ENCODE measurements at places on chromosomes 2 and 18.

DNA sequence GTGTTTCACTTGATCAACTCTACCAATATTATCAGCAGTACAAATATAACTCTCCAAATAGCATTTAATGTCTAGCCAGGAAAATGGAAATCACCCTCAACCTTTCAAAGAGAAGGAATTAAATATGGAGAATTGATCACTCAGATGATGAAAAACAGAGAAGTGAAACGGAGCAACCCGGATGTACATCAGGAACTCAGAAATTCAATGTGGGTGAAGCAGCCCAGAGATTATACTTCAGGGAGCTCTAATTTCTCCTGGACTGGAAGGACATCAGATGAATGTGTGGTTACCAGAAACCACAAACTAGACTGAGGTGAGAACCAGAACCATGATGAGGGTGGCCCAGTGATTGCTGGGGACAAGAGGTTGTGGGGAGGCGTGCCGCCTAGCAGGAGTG is 35.5 kb upstream of the COBLL1 start:
- H3K27ac ChIP-seq, result no peak overlapping the region
- H3K36me3 ChIP-seq, result no peaks in the 10 kb centered on the region
- no peaks in the 10 kb centered on the region for H3K27me3 ChIP-seq
- H3K4me1 ChIP-seq, result no peaks in the 10 kb centered on the region
- no peak overlapping the region for H3K4me3 ChIP-seq

DNA sequence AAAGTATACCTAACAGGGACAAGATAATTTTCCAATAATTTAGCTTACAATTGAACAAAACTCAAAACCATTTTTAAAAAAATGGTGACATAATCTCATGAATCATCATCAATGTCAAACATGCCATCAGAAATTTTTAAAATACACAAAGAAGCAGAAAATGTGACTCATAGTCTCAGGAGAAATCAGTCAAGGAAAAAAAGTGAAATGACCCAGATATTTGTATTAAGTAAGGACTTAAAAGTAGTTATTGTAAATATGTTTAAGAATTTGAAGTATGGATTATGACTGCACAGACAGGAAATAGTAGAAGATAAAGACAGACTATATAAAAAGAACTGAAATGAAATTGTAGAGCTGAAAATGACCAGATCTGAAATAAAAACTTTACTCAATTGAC is 473.9 kb upstream of the SYT4 start:
- no peaks in the 10 kb centered on the region for H3K27me3 ChIP-seq
- no peaks in the 10 kb centered on the region for H3K36me3 ChIP-seq
- H3K4me1 ChIP-seq, result no peaks in the 10 kb centered on the region
- no peak overlapping the region for H3K27ac ChIP-seq
- no peak overlapping the region for H3K4me3 ChIP-seq
- DNase-seq, result no peak

GRCh38 chr2:31317396-31317795 is 83.4 kb downstream of the EHD3 start:
- H3K27ac ChIP-seq, result no peak overlapping the region
- no peak for DNase-seq
- peaks cover 21% of the 10 kb centered on the region for H3K4me1 ChIP-seq
- no peak overlapping the region for H3K4me3 ChIP-seq
- H3K36me3 ChIP-seq, result no peaks in the 10 kb centered on the region

DNA sequence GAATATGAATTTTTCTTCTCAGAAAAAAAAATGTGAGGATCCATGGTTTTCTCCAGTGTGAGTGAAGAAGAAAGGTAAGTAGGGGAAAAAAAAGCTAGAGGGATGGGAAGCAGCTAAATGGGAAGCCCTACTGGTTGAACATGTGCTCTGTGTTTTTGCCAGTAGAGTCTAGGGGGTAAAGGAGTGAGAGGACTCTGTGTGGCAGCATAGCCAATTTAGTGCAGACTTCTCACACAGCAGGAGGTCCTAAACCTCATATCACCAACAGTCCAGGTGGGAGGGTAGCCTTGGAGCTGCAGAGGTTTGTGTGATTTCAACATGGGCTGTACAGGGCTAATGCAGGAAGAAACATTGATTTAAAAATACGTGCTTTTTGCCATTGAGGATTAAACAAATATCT is 334.5 kb upstream of the SPHKAP start:
- DNase-seq, result no peak
- no peaks in the 10 kb centered on the region for H3K36me3 ChIP-seq
- H3K27ac ChIP-seq, result no peak overlapping the region
- H3K4me1 ChIP-seq, result no peaks in the 10 kb centered on the region

DNA sequence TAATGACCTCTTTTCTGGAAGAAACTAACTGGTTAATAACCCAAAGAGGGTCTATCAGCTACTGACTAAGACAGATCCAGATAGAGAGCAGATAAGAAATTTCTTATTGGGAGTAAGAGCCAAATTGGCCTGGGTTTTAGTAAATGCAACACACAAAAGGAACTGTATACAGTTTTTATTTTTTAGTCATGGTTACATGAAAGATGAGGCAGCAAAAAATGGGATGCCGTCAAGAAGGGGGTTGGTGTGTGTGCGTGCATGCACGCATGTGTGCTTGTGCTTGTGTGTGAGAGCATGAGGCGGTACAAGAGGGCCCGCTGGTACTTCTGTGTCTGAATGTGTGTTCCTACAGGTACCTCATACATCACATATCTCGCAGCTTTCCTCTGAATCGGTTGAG is 466.2 kb upstream of the HNRNPA3 start:
- no peaks in the 10 kb centered on the region for H3K27me3 ChIP-seq
- no peaks in the 10 kb centered on the region for H3K36me3 ChIP-seq

GRCh38 chr2:180231015-180231414 is 223.9 kb upstream of the CWC22 start:
- H3K27ac ChIP-seq, result no peak overlapping the region
- no peaks in the 10 kb centered on the region for H3K4me1 ChIP-seq
- DNase-seq, result no peak
- no peaks in the 10 kb centered on the region for H3K36me3 ChIP-seq

DNA sequence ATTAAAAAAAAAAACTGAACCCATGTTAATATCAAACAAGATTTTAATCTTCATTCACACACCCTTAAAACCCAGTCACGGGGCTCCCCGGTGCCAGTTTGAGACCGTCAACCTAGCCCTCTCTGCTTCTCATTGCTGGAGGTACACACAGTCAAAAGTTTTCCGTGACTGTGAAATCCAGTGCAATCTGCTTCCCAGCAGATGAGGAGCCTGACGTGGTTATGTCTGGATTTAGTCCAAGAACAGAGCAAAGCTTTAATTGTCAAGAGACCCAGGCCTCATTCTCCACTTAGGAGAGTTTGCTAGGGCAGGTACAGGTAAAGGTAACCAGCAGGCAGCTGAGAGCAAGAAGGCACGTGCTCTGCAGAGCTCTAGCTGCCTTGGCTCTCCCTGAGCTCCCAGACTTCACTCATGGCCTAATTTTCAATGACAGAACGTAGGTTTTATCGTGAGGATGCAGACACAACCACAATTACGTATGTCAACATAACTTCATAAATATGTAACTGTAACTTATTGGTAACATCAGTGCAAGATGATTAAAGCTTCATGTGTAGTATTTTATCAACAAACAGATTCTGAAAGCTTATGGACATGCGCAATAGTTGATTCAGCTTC is 56.3 kb downstream of the SLC16A14 start:
- H3K36me3 ChIP-seq, result no peaks in the 10 kb centered on the region
- no peak for DNase-seq
- H3K27ac ChIP-seq, result no peak overlapping the region

- H3K4me3 ChIP-seq, result no peak overlapping the region
- peaks cover 4% of the 10 kb centered on the region for H3K4me1 ChIP-seq
- no peaks in the 10 kb centered on the region for H3K27me3 ChIP-seq
- H3K27ac ChIP-seq, result no peak overlapping the region
- DNase-seq, result no peak
These were observed 46.5 kb downstream of the RALBP1 start for GRCh38 chr18:9521770-9522169.

DNA sequence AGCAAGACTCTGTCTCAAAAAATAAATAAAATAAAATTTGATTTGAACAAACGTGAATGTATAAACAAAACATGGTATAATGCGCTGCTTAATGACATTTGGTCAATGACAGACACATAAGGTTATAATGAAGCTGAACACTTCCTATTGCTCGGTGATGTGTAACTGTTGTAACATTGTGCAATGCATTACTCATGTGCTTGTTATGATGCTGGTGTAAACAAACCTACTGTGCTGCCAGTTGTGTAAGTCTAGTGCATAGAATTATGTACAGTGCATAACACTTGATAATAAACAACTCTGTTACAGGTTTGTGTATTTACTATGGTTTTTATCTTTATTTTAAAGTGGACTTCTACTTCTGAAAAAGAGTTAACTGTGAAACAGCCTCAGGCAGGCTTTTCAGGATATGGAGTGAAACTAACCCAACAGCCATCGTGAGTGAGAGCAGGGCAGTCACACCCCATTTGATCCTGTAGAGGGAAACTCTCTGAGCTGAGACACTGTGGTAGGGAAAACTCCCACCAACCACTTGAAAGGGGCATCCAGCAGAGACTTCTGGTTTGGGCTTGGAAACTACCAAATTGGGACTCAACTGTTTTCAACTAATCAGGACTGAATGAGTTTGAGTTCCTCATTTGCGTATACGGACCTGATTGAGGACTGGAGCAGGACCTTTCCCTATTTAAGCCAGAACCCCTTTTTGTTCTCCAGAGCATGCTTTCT is 8.7 kb upstream of the RPRD1A start:
- no peak overlapping the region for H3K4me3 ChIP-seq
- H3K27me3 ChIP-seq, result no peaks in the 10 kb centered on the region
- no peak overlapping the region for H3K27ac ChIP-seq
- H3K36me3 ChIP-seq, result no peaks in the 10 kb centered on the region
- DNase-seq, result no peak

DNA sequence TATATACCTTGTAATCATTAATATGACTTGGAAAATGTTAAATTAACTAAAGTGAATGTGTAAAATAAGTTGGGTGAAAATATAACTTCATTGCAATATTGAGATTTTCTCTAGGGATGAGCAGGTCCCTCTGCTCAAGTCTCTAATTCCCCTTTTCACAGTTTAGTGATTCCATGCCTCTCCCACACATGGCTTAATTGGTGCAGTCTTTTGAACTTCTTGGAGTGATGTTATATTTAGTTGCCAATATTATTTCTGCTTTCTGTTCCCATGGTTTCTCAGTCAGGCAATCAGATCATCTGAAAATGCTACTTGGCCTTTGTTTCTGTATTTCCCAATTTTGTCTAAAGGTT is 233.7 kb upstream of the SPOPL start:
- H3K27me3 ChIP-seq, result no peaks in the 10 kb centered on the region
- no peak for DNase-seq
- no peak overlapping the region for H3K4me3 ChIP-seq

DNA sequence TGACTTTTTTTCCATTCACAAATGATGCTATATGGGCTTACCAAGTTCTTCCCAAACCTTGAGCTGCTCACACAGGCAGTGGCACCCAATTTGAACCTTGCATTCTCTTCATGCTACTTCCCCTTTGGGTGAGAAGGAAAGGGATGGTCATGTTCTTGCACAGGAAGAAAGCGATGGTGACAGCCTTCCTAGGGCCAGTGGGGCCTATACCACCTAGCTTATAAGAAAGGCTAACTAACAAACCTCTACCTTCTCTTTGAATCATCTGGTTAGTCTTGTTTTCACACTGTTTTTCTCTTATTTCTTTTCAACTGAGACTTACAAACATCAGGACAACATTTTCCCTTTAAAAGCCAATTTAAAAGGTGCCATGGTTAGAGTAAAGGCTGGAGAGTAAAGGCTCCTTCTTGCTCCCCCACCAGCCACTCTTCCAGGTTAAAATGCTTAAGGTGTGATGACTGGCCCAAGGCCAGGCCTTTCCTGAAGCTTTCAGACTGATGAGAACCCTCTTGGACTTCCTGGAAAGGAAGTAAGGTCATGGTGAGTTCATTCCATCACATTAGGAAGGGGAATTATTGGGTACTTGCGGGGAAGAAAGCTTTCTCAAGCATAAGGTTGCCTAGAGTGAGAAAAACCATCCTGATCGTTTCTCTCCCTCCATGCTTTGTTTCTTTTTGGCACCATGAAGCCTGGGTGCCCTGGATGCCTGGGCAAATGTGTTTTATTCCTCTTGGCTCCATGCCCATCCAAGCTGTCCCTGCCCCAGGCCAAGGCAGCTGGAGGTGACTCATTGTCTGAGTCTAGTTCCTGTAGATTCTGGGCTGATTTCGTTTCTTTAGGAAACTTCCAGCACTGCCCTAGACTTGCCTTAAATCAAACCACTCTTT is 41.4 kb upstream of the ITGB6 start:
- H3K4me1 ChIP-seq, result peaks cover 14% of the 10 kb centered on the region
- H3K4me3 ChIP-seq, result no peak overlapping the region
- no peak for DNase-seq
- peak overlapping the region; percentile 11 for H3K27ac ChIP-seq
- no peaks in the 10 kb centered on the region for H3K27me3 ChIP-seq

- H3K36me3 ChIP-seq, result no peaks in the 10 kb centered on the region
- H3K27me3 ChIP-seq, result no peaks in the 10 kb centered on the region
- no peak for DNase-seq
These were observed 357.9 kb upstream of the NRP2 start for GRCh38 chr2:205324355-205324754.

GRCh38 chr2:56025469-56026193 is 102.0 kb upstream of the EFEMP1 start:
- no peaks in the 10 kb centered on the region for H3K27me3 ChIP-seq
- H3K36me3 ChIP-seq, result no peaks in the 10 kb centered on the region
- no peak overlapping the region for H3K4me3 ChIP-seq
- DNase-seq, result no peak
- H3K27ac ChIP-seq, result no peak overlapping the region

DNA sequence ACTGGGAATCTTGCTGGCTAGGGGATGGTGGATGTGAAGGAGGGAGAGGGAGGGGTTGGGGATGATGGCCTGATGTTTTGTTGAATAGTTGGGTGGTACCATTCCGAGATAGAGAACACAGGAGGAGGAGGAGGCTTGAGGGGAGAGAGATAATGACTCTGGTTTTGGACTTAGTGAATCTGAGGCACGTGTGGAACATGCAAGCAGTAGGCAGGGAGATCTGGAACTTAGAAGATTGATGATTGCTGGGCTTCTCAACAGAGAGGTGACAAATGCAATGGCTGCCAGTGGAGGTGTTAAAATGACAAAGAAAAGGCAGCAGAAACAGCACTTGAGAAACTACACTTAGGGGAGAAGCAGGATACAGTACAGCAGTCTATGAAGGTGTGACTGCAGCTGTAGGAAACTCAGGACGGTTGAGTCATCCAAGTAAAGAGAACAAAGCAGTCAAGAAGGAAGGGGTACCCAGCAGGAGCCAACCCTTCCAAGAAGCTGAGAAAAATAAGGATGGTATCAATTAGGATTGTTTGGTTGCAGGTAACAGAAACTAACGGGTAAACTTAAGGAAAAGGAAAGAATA is 221.4 kb upstream of the FBXO11 start:
- no peak for DNase-seq
- no peaks in the 10 kb centered on the region for H3K27me3 ChIP-seq

- no peak for DNase-seq
- no peaks in the 10 kb centered on the region for H3K36me3 ChIP-seq
- H3K27ac ChIP-seq, result no peak overlapping the region
- no peak overlapping the region for H3K4me3 ChIP-seq
These were observed 15.0 kb downstream of the KANSL3 start for GRCh38 chr2:96623116-96623515.

- H3K4me1 ChIP-seq, result peaks cover 97% of the 10 kb centered on the region
- H3K36me3 ChIP-seq, result no peaks in the 10 kb centered on the region
- no peaks in the 10 kb centered on the region for H3K27me3 ChIP-seq
- DNase-seq, result no peak
- no peak overlapping the region for H3K4me3 ChIP-seq
- peak overlapping the region; percentile 86 for H3K27ac ChIP-seq
These were observed 95.0 kb downstream of the RNF144A start for GRCh38 chr2:7012141-7012764.
